Progenitor cell of endocrine pancreas (in vitro differentiated cells): ENCODE measurements at places on chromosomes 2 and 18. TPM values are rescaled to one million over a fixed set of nuclear protein-coding genes. Genes with fewer than 3 reads are reported as not detected.

Gene GPR45
- not detected in 2 replicates for total RNA-seq

- H3K4me1 ChIP-seq: no peaks in the 10 kb centered on the region
- H3K4me3 ChIP-seq: no peak overlapping the region
- H3K27ac ChIP-seq: no peak overlapping the region
Observed at GRCh38 chr18:388200-388599, 112.3 kb downstream of the COLEC12 start.

Gene FTCDNL1
- total RNA-seq: 0.73 and 1.2 TPM in 2 replicates

Gene NEU2
- total RNA-seq: not detected in 2 replicates

Gene ADD2
- 1.1 and 1.3 TPM in 2 replicates for total RNA-seq

DNA sequence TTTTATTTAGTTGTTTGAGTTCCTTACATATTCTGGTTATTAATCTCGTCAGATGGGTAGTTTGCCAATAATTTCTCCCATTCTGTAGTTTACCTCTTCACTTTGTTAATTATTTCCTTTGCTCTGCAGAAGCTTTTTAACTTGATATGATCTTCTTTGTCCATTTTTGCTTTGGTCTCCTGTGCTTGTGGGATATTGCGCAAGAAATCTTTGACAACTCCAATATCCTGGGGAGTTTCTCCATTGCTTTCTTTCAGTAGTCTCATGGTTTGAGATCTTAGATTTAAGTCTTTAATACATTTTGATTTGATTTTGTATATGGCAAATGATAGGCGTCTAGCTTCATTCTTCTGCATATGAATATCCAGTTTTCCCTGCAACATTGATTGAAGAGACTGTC is 389.2 kb downstream of the LRP1B start:
- DNase-seq: no peak
- H3K4me3 ChIP-seq: no peak overlapping the region
- peaks cover 6% of the 10 kb centered on the region for H3K4me1 ChIP-seq
- H3K27ac ChIP-seq: no peak overlapping the region

- peaks cover 54% of the 10 kb centered on the region for H3K27me3 ChIP-seq
- H3K4me3 ChIP-seq: no peak overlapping the region
- no peak overlapping the region for H3K27ac ChIP-seq
- no peak for DNase-seq
- no peaks in the 10 kb centered on the region for H3K36me3 ChIP-seq
Observed at GRCh38 chr2:219421323-219421722, 3.1 kb downstream of the DES start.

DNA sequence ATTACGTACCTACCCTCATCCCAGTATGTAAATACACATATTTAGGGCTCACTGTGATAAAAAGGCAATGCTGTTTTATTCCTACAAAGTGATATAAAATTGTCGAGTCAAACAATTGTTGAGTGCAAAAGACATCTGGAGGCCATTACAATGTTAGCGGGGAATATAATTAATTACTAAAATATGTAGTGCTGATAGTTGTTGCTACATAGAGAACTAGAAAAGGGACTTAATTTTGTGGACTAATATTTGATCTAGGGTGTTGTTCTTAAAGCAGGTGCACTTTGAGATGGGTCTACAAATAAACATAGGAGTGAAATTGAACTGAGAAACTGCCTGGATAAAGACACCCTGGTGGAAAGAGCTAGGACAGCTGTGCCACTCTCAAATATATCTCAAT is 300.1 kb downstream of the NOL4 start:
- DNase-seq: no peak
- no peak overlapping the region for H3K4me3 ChIP-seq
- no peak overlapping the region for H3K27ac ChIP-seq
- no peaks in the 10 kb centered on the region for H3K36me3 ChIP-seq
- peaks cover 6% of the 10 kb centered on the region for H3K4me1 ChIP-seq

DNA sequence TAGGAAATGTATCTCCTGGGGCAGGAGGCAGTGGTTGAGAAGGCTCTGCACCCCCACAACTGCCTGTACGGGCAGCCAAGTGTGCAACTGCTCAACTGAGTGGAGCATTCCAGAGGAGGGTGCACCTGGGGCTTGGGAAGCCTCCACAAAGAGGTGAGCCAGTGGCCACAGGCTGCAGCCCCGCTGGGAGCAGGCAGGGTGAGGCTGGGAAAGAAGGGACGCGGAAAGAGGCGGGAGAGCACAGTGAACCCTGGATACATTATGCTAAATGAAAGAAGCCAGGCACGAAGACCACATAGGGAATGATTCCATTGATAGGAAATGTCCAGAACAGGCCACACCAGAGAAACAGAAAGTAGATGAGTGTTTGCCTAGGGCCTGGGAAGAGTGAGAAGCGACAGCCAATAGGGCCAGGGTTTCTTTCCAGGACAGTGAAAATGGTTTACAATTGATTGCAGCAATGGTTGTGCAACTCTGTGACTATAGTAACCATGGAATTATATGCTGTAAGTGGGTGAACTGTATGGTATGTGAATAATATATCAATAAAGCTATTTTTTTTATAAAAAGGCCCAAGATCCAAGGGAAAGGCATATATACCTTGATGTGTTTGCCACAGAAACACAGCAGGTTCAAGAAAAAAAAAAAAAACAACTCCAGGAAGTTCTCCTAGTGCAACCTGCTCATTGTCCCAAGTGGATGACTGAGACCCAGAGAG is 82.4 kb downstream of the DDX1 start:
- H3K4me3 ChIP-seq: no peak overlapping the region
- H3K27me3 ChIP-seq: peaks cover 27% of the 10 kb centered on the region
- no peak for DNase-seq
- H3K4me1 ChIP-seq: peaks cover 20% of the 10 kb centered on the region

Gene ALK
- 0.11 TPM in 1 of 2 replicates, not detected in the other for total RNA-seq
